Right lobe of liver (tissue), 6 donors: ENCODE measurements at places on chromosomes 5 and 9.

DNA sequence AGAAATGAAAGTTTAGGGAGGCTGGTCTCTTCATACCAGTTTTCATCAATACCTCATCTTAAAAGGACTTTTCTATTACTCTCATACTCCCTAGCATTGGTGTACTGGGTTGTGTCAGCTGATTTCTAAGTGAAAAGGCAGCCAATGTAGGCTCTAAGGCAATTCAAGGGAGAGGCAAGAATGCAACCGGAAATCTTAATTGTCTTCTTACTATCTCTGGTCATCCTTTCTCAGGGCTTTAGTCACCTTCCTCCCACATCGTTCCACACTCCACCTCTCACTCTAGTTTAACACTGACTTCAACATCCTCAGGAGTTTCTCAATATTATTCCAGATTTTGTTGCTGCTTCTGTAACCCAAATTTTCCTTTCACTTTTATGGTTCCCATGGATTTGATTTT, 281.8 kb upstream of the RFX3 start:
- DNase-seq, result no peak

- peak; percentile 83 for DNase-seq
Measured at GRCh38 chr9:132249123-132249522, 87.3 kb downstream of the NTNG2 start.

DNA sequence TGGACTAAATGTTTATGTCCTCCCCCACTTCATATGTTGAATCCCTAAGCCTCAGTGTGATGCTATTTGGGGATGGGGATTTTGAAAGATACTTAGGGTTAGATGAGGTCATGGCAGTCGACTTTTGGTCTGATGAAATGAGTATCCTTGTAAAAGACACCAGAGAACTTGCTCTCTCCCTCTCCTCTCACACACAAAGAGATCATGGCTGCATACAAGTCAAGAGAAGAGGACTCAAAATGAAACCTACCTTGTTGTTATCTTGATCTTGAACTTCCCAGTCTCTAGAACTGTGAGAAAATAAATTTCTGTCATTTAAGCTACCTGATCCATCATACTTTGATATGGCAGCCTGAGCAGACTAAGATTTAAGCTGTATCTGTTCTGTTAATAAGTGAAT, 144.0 kb upstream of the HAPLN1 start:
- DNase-seq, result no peak

DNA sequence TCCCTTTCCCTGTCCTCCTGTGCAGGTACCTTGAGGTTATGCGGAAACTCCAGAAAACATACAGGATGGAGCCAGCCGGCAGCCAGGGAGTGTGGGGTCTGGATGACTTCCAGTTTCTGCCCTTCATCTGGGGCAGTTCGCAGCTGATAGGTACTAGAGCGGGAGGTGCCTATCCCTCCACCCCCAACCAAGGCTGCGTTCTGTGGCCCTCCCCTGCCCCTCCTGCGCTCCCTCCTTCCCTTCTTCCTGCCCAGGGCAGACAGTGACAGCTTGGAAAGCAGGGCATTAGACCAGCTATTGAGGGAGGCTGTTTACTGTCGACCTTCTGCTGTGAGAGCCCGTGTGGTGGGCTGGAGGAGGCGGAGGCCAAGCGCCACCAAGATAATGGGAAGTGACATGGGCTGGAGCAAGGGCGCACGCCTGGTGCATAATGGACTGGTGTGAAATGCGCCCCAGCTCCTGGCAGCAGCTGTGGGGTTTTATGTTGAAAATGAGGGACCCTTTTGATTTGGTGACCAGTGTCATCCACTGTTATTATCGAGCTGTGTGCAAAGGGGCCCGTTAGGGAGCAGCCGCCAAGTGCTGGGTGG, 25.3 kb downstream of the PTPA start:
- no peak for DNase-seq

DNA sequence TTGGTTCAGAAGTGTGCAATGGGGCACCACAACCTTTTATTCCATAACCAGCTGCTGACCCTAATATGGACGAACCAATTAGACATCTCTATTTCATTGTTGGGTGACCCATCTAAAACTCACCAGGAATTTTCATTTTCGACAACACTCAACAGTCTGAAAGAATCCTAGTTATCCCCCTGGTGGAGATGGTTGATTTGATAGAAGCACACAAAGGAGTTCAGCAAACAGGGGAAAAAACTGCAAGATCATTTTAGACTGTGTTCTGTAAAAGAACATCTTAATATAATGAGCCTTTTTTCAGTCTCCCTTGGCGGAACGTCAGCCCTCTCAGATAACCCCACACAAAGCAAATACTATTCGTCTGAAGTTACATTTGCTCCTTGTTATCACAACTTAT, 367.4 kb downstream of the KIAA0825 start:
- no peak for DNase-seq

GRCh38 chr9:127105805-127106465, 16.5 kb downstream of the ANGPTL2 start:
- no peak for DNase-seq

DNA sequence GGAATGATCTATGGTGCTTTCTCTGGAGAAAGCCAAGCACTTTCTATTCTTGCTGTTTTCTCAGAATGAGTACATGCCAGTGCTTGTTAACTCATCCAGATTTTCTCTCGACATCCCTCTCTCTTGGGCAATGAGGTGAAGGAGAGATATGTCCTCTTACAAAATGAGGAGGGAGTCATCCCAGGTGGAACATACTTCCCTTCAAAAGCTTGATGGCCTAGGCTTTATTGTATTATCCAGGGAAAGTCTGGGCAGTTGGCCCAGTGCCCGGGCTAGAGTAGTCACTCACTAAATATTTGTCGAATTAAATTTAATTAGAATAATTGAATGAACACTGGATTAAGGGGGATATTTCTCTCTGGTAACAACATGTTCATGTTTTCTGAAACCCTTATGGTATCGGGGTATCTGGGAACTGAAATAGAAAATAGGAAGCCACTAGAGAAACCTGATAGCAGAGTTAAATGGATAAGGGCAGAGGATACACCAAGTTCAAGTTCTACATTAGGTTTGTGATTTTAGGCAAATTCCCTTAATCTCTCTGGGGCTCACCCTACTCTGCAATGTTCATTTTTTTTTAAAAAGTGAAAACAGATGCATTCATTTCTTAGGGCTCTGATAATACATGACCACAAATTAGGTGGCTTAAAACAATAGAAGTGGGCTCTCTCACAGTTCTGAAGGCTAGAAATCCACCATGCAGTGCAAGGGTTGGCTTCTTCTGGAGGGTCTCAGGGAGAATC, 99.6 kb downstream of the LIFR start:
- no peak for DNase-seq
